ENCODE measurements at places on chromosomes 16 and 17. TPM values are rescaled to one million over a fixed set of nuclear protein-coding genes. Genes with fewer than 3 reads are reported as not detected.

DNA sequence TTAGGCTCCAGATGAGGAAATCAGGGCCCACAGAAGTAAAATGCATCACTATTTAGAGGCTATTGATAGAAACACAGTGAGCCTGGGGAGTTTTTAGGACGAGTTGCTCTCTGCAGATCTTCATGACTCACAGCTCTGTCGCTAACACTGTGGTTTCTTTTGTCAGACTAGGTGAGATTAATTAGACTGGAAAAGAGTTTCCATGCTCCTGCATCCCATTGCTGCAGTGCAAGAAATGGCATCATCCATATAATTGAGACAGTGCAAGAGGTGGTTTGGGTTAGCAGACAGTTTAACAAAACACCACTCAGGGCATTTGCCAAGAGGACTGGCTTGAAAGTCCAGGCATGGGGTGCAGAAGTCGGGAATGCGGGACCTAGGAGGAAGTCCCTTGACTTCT, 198.8 kb upstream of the CACNG5 start:
- DNase-seq, result no peak

DNA sequence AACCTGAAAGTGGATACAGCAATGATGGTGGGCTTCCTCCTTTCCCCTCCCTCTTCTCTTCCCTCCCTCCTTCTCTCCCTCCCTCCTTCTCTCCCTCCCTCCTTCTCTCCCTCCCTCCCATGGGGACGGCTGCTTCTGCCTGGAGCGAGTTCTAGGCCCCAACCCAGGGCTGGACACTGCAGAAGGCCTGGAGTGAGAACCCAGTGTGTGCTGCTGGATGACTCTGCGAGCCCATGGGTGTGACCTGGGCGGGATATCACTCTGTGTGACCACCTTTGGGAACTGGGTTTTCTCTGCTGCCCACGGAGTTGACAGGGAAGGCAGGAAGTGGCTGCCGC, 242.6 kb upstream of the GSE1 start:
- DNase-seq, result no peak

GRCh38 chr17:77316651-77317050, 175.9 kb downstream of the SEC14L1 start:
- DNase-seq, result no peak

GRCh38 chr16:4371357-4372000, at the start of gene VASN:
VASN (plus strand) TSS chr16:4371848; CDS start chr16:4380878, 9,030 bp downstream.
- DNase-seq, result peak; percentile 91

- no peak for DNase-seq
These were observed 98.1 kb downstream of the WNT3 start for GRCh38 chr17:46720408-46720807.

DNA sequence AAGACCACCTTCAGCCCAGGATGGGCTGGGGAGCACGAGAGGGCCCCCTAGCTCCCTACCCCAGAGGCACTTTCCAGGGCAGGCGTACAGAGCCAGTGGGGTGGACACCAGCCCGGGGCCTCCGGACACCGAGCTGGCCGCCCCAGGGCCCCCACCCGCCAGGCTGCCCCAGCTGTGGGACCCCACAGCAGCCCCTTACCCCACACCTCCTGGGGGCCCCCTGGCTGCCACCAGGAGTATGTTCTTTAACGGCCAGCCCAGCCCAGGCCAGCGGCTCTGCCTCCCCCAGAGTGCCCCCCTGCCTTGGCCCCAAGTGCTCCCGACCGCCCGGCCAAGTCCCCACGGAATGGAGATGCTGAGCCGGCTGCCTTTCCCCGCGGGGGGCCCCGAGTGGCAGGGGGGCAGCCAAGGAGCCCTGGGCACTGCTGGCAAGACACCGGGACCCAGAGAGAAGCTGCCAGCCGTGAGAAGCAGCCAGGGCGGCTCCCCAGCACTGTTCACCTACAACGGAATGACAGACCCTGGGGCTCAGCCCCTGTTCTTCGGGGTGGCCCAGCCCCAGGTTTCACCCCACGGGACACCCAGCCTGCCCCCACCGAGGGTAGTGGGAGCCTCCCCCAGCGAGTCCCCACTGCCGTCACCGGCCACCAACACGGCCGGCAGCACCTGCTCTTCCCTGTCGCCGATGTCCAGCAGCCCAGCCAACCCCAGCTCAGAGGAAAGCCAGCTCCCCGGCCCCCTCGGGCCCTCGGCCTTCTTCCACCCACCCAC, 24.3 kb upstream of the ZFPM1 start:
- DNase-seq, result no peak

The AOC2 gene
- 3.4 TPM for total RNA-seq

Data from type B pancreatic cell (in vitro differentiated cells).